ENCODE measurements at places on chromosomes 5 and 9.
A peak's percentile ranks its signal among the peaks of the same experiment; 100 is the strongest.

GRCh38 chr9:104843644-104844240 lies 79.8 kb downstream of the NIPSNAP3B start:
- no peak for DNase-seq

DNA sequence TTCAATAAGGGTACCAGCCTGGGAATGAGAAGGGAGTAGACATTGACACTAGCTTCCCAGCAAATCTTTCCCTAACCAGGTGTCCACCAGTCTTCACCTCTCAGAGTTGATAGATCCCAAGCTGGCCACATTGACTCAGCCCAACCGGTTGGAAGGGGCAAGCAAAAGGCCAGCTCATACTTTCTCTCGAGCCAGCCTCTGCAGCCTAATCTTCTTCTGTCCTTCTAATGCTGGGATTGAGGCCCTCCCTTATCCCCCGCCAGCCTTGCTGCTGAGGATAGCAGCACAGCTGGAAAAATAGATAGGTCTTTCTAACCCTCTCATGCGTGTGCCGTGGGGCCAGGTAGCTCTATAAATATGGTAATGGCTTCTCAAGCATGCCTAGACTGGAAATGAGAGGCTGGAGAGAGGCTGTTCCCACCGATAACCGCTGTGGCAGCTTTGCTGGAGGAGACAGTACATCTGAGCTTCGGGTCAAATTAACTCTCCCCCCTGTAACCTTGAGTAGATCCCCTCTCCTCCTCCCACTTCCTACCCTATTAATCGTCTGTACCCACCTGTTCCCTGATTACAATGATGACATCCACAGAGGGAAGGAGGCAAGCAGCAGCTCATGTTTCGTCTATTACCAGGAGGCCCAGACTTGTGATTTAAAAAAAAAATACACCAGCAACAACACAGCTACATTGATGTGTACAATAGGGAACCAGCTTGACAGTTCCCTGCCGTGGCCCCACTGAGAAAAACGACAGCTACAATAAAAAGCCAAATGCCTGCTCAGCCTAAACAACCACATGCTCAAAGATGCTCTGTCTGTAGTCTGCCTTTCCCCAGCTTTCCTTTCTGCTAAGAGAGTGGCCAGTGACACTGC lies 219.9 kb upstream of the BRINP1 start:
- DNase-seq, result no peak

DNA sequence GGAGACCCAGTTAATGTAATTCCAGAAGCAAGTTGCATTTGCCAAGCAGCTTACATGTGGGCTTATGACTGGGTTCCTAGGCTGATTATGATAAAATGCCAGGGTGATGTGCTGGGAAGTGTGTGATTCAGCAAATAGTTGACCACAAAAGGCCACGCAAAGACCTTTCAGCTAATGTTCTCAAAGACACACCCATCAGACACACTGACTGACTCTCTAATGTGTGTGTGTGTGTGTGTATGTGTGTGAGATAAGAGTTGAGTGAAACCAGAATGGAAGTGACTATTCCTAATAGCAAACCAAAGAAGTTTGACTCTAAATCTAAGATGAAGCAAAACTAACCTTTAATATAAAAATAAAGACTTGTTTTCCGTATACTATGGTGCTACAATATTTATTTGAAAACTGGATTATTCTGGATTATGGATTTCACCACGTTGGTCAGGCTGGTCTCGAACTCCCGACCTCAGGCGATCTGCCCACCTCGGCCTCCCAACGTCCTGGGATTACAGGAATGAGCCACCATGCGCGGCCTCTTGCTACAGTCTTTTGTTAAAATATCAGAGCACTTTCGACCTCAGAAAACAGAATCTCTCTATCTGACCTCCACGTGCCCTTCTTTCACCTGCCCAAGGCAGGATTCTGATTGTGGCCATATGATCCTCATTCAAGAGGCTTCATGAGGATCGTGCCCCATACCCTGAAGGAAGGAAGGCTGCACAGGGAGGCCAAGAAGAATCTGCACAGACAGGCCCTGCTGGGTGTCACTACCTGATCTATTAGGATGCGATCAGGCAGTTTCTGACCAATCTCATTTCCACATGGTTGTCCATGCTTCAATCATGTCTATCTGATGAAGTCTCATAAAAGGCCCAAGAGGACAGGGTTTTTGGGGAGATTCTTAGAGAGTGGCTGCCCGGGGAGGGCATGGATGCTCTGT lies 75.6 kb downstream of the USP20 start:
- peak; percentile 93 for DNase-seq

DNA sequence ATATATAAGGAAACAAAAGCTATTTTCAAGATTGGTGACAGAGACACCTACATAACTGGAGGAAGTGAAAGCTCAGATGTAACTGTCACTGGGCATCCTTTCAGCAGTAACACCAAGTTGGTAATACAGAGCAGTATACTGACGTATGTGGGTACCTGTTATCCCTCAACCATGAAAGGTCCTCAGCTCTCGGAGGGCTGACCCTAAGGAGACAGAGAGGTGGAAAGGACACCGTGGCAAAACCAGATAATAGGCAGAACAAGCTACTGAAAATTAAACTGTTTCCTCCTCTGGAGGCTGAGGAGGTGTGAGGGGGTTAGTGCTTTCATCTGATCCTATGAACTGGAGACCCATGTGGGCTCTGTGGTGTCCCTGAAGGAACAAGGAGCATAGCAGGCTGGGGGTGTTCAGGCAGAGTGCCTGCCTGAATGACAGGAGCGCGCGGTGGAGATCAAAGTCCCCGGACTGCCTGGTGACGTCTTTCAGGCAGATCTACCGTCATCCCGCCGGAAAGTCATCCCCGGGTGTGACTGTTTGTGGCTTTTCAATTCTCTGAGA lies 130.2 kb upstream of the FSTL4 start:
- DNase-seq, result no peak

DNA sequence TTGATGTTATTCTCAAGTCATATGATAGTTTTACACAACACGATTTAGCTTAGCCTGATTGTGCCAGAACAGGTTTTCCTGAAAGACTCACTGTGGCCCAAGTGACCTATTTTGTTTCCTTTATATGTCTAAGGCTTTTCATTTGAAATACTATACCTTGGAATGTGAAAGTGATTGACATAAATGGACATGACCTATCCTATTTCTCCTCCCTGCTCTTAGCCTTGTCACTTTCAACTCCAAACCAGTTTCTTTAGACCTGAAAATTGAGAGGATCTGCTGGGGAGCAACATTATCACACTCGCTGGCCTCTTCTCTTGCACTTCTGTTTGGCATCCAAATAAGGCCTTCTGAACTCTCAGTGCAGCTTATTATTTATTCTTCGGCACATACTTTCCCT lies 496.8 kb downstream of the MAT2B start:
- no peak for DNase-seq

- no peak for DNase-seq
Observed at GRCh38 chr5:151150471-151151262, 6.9 kb downstream of the ANXA6 start.

DNA sequence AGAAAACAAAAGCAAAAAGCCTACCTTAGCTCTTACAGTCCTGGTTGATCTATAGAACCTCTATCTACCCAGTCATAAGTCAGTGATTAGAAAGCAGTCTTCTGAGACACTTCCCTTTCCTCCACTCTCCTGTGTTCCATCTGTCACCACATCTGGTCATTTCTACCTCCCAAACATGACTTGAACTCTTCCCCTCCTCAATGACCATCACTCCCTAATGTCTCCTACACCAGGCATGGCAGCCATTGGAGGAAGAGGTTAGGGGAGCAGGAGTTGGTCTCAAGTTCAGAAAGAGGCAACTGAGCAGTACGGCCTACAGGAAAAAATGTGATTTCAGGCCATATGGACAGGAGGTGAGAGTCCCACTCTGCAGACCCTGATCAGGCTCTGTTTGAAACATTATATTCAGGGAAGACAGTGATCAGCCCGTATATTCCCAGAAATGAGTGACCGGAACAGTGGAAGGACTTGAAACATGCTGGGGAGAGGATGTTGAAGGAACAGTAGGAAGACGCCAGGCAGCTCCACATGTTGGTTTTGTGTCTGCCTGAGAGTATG lies 12.0 kb downstream of the ABLIM3 start:
- no peak for DNase-seq
